ENCODE measurements at places on chromosomes 3 and 15.
A peak's percentile ranks its signal among the peaks of the same experiment; 100 is the strongest.

DNA sequence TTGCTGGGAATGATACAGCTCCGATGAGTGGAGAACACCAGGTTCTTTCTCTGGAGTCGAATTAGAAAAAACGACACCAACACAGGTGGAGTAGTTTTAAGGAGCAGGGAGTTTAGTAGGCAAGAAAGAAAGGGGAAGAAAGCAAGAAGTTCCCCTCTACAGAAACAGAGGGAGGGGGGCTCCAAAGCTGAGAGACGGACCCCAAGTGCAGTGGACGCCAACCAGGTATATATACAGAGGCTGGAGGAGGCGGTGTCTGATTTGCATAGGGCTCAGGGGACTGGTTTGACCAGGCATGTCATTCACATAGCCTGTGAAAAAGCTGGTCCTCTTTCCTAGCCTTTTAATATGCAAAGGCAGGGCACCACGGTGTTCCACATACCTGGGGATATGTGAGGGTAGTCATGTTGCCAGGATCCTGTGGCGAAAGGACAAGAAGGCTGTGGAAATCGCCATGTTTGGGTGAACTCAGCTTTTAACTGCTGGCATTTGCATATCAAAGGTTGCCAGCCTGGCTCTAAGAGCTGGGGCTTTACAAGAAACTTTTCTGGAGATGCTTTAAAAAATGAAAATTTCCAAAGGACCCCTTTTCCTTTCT is 887.4 kb upstream of the EPHA6 start:
- DNase-seq = no peak

- no peak for DNase-seq
Observed at GRCh38 chr15:71713191-71713809, 97.1 kb upstream of the NR2E3 start.

DNA sequence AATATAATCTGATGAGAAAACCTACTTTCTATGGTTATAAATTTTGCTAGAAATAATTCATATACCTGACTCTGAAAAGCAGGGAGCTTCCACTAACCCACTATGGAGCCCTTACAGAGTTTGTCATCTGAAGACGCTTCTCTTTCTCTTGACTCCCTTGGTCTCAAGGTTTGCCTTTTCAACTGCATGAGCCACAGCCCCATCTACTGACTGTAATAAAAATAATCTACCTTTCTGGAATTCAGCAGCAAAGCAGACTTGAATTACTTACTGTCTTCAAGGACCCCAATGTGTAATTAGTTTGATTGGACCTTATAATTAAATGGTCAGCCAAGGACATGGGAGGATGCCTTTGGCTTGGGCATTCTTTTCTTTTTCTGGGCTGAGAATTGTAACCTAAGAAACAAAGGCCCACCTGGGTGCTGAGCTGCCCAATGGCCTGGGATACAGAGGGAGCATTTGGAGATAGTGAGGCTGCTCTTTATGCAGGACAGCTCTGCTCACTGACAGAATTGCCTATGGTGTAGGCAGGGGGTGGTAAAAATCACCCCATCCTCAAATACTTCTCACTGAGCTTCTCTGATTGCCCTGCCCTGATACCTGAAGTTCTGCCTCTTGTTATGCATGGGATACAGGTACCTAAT is 178.6 kb upstream of the TRIM42 start:
- peak; percentile 37 for DNase-seq

DNA sequence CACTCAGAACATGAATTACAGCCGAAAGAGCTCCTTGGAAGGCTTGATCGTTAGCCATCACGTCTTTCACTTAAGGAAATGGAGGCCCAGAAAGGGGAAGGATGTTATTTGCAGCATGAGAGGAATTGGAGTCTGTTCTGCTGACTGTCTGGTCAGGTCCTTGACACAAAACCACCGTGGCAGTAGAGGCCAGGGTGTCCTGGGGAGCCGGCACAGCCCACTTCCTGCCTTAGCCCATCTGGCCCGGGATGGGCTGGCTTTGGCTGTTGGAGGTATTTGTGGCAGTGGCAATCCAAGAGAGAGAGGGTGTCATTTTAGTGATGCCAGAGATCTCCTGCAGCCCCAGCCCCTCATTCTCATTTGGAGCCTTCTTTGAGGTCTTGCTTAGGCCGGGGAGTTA is 37.4 kb downstream of the ST6GAL1 start:
- peak; percentile 75 for DNase-seq

DNA sequence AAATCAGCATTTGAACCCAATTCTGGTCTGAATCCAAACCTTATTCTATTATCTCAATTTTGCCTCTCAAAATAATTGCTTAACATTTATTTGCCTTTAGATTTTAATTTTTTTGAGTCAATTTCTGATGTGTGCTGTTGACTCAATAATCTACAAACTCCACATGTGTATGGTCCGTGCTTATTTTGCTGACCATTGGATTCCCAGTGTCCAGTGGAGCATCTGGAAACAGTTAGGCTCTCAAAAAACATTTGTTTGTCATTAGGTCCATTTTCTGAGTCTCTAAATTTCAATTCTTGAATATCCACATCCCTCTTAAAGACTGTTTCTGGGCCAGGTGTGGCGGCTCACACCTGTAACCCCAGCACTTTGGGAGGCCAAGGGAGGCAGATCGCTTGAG is 19.2 kb upstream of the MYZAP start:
- DNase-seq = no peak

- DNase-seq = no peak
Observed at GRCh38 chr3:16329826-16330129, 64.8 kb downstream of the OXNAD1 start.
